ENCODE measurements at places on chromosomes 1 and 21.

DNA sequence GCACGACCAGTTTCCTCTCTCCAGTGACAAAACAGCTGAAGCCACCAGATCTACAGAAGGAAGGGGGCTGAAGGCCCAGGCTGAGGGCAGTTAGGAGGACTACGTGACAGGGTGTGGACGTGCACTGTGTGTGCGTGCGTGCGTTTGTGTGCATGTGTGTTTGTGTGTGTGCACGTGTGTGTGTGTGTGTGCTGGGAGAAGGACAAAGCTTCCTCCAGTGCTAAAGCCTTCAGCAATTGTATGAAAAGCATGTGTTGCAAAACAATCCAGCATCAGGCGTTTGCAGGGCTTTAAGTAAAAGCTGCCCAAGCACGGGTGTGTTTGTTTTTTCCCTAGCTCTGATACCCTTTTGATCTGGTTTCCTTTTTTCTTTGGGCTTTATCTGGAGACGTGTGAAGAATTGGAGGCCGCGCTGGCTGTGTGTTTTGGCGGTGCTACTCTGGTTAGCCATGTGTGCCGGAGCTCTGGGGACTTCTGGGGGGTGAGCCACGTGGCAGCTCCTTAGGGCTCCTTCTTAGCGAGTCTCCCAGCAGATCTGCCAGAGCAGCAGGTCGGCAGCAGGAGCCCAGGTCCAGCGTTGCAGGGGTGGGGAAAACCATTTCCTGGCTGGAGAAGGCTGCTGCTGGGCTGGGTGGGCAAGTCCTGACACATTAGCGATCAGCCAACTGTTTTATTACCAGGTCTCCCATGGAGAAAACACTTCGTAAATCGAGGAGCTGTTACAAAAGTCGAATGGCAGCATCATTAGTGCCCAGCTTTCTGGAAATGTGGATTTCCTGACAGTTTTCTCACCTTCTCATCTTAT is 73.4 kb downstream of the UCK2 start:
- DNase-seq = no peak

GRCh38 chr1:108504447-108504846 is 54.3 kb downstream of the NBPF6 start:
- no peak for DNase-seq

GRCh38 chr1:75100481-75101092 is 33.6 kb upstream of the LHX8 start:
- no peak for DNase-seq

- peak; percentile 51 for DNase-seq
Measured at GRCh38 chr1:19704247-19705113, 39.8 kb downstream of the HTR6 start.

GRCh38 chr1:2969011-2969844 is 52.0 kb upstream of the ACTRT2 start:
- no peak for DNase-seq

- peak; percentile 31 for DNase-seq
Measured at GRCh38 chr1:85320371-85321131, 44.1 kb upstream of the BCL10 start.

GRCh38 chr21:26982767-26983166 is 15.9 kb upstream of the ADAMTS5 start:
- DNase-seq = no peak

GRCh38 chr1:53525595-53525994 is 66.4 kb downstream of the DMRTB1 start:
- no peak for DNase-seq

GRCh38 chr1:205843036-205843859 is 6.7 kb downstream of the PM20D1 start:
- no peak for DNase-seq

DNA sequence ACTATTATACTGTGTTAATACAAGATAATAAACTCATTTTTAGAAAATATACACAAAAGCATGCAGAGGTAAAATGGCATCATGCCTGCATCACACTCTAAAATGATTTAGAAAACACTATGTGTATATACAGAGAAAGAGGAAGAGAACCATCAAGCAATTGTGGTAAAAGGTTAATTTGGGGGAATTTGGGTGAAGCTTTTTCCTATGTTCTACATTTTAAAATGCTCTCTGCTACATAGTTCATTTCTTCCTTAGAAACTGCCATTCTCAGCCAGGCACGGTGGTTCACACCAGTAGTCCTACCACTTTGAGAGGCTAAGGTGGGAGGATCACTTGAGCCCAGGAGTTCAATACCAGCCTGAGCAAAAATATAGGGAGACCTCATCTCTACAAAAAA is 44.1 kb downstream of the GON4L start:
- DNase-seq = no peak

- DNase-seq = no peak
Measured at GRCh38 chr1:209531006-209531405, 52.5 kb upstream of the CAMK1G start.

DNA sequence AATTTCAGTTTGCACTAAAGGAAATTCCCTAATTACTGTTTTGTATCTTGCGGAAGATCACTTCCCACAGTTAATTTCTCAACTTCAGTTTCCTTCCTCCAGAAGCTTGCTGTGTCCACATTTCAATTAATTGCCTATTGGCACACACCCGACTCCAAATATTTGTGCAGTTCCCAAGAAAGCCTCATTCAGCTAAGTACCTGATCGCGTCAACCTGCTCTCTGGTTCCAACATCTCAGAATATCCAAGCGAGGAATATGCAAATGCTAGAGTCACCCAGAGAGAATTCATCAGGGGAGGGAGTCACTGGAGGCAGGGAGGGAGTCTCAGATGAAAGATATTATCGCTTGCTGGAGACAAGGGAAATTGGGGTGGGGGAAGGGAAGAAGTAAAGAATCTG is 351.3 kb downstream of the RRAGC start:
- no peak for DNase-seq

Measured in fibroblast of the conjunctiva (primary cell).